ENCODE measurements at places on chromosomes 3 and 15. TPM values are rescaled to one million over a fixed set of nuclear protein-coding genes. Genes with fewer than 3 reads are reported as not detected.

DNA sequence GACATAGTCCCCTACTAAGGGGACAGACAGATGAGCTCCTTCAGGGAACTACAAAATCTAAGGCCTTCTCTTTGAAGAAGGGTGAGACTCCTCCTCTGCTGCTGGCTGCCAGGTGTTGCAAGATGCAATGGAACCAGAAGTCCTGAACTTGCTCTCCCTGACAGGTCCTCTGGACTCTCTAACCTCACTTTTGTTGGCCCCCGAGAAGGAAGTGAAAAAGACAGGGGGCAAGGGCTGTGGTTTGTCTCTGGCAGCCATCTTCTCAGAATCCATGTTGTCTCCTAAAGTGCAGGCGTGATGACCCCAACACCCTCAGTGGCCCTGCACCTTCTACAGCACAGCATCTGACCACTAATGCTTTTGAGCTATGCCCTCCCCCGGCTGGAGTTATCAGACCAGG is 292.5 kb downstream of the CHST2 start:
- DNase-seq, result no peak

DNA sequence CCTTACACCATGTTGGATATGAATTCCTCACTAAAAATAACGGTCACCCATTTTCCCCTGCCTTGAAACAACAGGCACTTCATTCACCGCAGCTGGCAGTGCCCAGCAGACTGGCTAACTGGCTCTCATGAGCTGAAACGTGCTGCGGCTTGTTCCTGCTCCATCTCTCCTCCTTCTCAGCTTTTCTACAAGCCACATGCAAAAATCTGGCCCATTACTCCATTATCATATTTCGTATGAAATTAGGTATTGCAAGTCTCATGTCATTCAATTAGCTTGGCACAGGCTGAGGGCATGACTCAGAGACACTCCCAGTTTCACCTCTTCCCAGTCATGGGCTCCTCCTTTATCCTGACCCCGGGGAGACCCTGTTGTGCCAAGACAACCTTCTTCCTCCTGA is 60.0 kb downstream of the MAGEF1 start:
- DNase-seq, result no peak

DNA sequence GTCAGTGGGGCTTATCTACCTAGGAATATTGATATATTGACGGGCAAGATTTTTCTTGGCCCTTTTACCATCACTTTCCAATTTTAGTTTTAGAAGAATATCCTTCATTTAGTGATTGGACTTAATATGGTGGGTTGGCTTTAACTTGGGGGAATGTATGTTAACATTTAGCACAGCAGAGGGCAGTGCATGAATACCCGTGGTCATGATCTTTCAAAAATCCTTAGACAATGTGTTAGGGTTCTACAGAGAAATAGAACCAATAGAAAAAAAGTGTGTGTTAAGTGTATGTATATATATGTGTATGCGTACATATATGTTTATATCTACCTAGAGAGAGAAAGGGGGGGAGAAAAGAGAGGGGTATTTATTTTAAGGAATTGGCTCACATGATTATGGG is 36.9 kb downstream of the GPR171 start:
- no peak for DNase-seq

DNA sequence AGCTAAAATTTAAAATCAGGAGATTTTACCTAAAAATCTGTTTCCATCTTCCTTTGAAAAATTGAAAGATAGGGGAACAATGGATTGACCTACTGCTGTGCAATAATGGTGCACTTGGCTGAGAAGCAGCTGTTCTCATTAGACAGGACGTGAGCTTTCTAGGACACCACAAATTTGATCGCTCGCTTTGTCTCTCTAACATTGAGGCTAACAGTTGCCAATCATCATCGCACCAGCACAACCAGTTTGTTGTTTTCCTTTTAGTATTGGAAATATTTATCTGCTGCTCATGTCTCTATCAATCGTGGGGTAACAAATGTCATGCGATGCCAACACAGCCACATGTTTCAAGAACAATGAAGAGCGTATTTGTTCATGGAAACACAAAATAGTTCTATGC is 228.8 kb upstream of the P2RY1 start:
- no peak for DNase-seq

DNA sequence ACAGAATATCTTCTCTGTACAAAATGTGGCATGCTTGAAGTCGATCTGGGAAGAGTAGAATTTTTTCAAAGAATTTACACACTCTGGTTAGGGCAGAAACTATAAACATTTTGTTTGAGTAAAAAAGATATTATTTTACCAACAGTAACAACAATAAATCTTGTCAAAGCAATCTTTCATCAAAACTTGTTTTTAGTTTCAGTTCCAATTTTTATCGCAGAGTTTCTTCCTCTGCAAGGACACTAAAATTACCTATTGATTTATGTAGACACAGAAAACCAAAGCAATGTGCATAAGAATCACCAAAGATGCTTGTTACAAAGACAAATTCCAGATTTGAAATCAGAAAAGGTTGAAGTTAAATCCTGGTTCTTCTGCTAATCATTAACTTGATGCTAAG is 61.9 kb downstream of the CGGBP1 start:
- no peak for DNase-seq

DNA sequence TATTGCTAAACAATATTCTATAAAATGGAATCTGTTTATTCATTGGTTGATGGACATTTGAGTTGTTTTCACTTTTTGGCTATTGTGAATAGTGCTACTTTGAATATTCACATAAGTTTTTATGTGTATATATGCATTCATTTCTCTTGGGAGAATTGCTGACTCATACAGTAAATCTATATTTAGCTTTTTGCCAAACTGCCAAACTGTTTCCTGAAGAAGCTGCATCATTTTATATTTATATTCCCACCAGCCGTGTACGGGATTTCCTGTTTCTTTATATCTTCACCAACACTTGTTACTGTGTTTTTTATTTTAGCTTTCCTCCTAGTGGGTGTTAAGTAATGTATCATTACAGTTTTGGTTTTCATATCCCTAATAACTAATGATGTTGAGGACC is 12.5 kb upstream of the TCAIM start:
- no peak for DNase-seq

GRCh38 chr15:37041042-37041441 is 59.3 kb downstream of the MEIS2 start:
- no peak for DNase-seq

GRCh38 chr3:19645093-19645492 is 288.9 kb downstream of the EFHB start:
- DNase-seq, result no peak

GRCh38 chr3:135995766-135996165 is 30.2 kb downstream of the PPP2R3A start:
- no peak for DNase-seq

GRCh38 chr15:85333132-85333831 is 47.1 kb upstream of the AKAP13 start:
- no peak for DNase-seq

GRCh38 chr15:60764408-60764963 is 285.5 kb upstream of the ICE2 start:
- DNase-seq, result no peak

DNA sequence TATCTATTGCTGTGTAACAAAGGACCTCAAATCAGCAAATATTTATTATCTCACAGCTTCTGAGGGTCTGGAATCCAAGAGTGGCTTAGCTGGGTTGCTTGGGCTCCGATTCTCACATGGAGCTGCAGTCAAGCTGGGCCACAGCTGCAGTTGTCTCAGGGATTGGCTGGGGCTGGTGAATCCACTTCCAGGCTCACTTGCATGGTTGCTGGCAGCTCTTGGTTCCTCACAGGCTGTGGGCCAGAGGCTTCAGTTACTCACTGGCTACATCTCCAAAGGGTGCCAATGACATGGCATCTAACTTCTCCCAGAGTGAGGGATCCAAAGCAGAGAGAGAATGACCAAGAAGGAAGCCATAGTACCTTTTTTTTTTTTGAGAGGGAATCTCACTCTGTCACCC is 13.9 kb upstream of the SYNM start:
- DNase-seq, result no peak

GRCh38 chr3:43043071-43043766 is 62.7 kb downstream of the POMGNT2 start:
- no peak for DNase-seq

- DNase-seq, result no peak
Measured at GRCh38 chr3:46824211-46824970, 38.9 kb downstream of the MYL3 start.

- DNase-seq, result no peak
Measured at GRCh38 chr3:53536282-53536681, 41.9 kb downstream of the CACNA1D start.

GRCh38 chr3:117801912-117802239 is 1092.3 kb downstream of the TUSC7 start:
- no peak for DNase-seq

- no peak for DNase-seq
Measured at GRCh38 chr3:147758771-147759170, 349.6 kb downstream of the ZIC1 start.

GRCh38 chr15:36875740-36876334 is 224.5 kb downstream of the MEIS2 start:
- DNase-seq, result no peak

- no peak for DNase-seq
Measured at GRCh38 chr15:87121336-87121735, 1041.7 kb downstream of the AGBL1 start.

Gene SNX22
- 7.4 TPM for total RNA-seq

Gene RMDN3
- total RNA-seq, result 19.1 TPM

Gene TM6SF1
- total RNA-seq, result 5.0 TPM

Gene SEMA3G
- total RNA-seq, result 12.3 TPM

Gene SATB1
- 41.6 TPM for total RNA-seq

Gene POMGNT2
- total RNA-seq, result 23.0 TPM

Gene SPATA12
- total RNA-seq, result not detected

Gene ACOX2
- 33.4 TPM for total RNA-seq

Gene IGSF10
- 3.0 TPM for total RNA-seq

Gene KNG1
- total RNA-seq, result 0.62 TPM
